GOT3 (cell line): ENCODE measurements at places on chromosomes 12 and 14.

- DNase-seq, result no peak
Measured at GRCh38 chr12:96064271-96064670, 28.9 kb upstream of the LTA4H start.

DNA sequence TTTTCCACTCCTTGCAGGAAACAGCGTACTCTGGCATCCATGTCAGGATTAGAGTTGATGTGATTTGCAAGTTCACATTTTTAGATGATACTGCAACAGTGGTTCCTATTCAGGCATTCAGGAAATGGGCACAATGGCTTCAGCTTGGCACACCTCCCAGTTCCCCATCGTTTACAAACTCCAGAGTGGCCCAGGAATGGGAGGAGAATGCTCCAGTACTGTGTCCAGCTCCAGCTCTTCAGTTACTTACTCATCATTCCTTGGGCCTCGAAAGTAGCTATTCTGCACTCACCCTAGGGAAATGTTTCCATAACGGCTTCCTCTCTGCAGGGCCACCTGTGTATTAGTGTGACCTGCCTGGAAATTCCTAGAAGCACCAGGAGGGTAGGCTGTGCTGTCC is 239.7 kb upstream of the RGS6 start:
- DNase-seq, result no peak

DNA sequence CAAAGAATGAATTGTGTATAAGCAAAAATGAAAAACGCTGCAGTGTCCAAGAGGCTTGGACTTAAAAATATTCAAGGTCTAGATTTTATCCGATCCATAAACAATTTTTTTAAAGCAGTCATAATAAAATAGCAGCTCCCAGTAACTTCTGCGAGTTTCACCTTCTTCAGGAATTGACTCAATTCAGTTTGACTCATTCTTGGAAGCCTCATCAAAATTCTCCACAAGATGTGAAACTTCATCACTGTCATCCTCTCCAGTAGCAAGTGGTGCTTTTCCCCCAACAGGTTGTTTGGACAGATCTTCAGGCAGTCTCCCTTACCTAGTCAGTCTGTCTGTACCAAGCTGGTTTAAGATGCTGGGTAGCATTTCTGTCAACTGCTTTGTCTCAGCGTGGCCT is 93.5 kb upstream of the FOXG1 start:
- no peak for DNase-seq

- no peak for DNase-seq
Measured at GRCh38 chr12:120485961-120486881, 9.7 kb upstream of the DYNLL1 start.

DNA sequence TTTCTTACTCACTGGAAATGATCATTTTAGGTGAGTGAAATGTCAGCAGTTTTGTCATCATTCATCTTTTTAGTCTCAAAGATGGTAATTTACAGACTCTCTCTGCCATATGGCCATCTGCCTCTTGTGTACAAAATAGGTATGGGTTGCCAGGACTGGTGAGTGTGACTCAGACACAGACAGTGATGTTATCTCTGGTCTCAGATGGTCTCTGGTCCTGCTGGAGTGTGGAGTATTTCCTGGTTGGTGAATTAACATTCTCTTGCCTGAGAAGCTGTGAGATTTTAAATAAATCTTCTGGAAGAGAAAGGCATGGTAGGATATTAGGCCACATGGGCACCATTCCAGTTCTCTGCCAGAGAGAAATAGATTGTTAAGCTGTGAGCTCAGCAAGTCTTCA is 207.0 kb downstream of the ATP23 start:
- no peak for DNase-seq

DNA sequence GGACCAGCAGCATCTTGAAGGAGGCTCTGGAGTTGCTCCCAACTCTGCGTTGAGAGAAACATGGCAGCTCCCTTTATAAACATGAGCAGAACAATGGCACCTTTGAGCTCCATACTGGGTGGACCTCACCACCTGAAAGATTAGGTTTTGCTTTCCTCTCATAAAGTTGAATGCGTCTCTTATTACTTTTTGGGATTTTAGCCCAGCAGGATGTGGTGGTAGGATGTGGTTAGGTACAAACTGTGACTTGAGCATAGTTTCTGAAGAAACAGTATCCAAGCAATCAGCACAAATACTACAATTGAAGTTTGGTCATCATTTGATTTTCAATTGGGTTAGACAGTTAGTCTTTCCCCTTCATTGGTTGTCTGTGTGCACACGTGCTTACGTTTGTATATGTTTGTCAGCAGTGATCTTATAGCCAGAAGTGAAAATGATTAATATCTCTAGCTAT is at the start of gene PRR4:
TSS of gene PRR4 (minus strand) at position 51 of the 454 bp plus-strand sequence. CDS start at position 13, 38 bp downstream.
- DNase-seq, result no peak

- DNase-seq, result no peak
Measured at GRCh38 chr14:60245380-60246177, 3.4 kb upstream of the PPM1A start.

- peak; percentile 62 for DNase-seq
Measured at GRCh38 chr12:127284870-127285431, 982.0 kb upstream of the TMEM132C start.

DNA sequence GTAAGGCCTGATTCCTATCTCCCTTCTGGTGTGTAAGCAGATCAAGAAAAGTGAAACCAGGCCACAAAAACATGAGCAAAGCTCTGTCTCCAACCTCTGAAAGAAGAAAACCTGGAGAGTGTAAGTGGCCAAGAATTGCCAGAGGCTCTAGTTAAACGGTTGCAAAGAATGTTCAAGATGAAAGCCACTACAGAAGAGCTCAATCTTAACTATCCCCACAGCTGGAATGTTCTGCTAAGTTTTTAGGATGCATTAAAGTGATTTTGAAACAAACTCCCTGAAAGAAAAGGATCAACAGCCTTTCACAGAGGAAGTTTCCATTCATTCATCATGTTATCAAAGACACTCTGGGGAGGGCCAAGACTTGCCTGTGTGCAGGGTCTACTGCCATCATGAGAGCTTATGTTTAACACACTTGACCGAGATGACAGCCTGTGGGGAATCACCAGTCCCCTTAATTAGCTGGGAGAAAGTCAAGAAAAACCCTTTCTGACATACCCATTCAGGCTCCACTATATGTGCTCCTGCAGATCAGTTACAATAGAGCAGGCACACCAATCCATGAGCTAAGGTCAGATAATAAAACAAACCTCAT is 128.0 kb upstream of the OVCH1 start:
- no peak for DNase-seq

- DNase-seq, result no peak
Measured at GRCh38 chr12:4506870-4507269, 31.8 kb upstream of the RAD51AP1 start.

DNA sequence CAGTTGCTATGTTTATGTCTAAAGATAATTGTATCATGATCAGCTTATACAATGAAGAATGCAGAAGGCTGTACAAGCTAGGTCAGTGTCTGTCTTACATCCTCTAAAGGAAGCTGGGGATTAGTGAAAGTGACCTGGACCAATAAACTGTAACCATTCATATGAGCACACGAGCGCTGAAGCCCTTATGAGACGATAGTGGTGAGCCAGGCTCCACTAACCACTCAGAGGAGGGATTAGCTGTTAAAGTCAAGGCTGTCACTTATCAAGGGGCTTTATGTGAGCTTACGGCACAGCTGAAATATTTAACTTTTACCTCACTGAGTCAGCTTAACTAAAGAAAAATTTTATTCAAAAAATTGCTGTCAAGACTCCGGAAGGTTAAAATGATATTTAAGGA is 30.3 kb downstream of the NDUFA12 start:
- no peak for DNase-seq

GRCh38 chr14:87878959-87879358 is 114.0 kb downstream of the GALC start:
- DNase-seq, result no peak

GRCh38 chr14:93811020-93811419 is 22.7 kb upstream of the PRIMA1 start:
- no peak for DNase-seq

- no peak for DNase-seq
Measured at GRCh38 chr12:1839956-1840951, 19.9 kb downstream of the LRTM2 start.

DNA sequence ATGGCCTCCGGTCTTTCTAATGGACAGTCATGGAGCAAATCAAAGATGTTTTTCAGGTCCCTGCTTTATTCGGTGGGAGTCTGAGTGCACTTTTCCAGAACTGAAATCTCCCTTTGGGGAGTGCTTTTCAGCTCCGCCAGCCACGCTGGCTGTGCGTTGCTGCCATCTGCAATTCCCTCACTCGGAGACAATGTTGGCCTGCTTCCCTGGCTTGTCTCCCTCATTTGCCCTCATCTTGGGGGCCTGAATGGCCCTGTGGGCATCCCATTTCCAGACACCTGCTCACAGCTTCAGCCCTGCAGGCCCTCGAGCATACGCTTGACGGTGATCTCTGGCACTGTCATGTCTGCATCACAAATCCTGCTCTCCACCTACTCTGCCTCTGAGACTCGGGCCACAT is 103.8 kb downstream of the CCDC92 start:
- no peak for DNase-seq

- no peak for DNase-seq
Measured at GRCh38 chr12:50742776-50743175, 21.1 kb upstream of the ATF1 start.

DNA sequence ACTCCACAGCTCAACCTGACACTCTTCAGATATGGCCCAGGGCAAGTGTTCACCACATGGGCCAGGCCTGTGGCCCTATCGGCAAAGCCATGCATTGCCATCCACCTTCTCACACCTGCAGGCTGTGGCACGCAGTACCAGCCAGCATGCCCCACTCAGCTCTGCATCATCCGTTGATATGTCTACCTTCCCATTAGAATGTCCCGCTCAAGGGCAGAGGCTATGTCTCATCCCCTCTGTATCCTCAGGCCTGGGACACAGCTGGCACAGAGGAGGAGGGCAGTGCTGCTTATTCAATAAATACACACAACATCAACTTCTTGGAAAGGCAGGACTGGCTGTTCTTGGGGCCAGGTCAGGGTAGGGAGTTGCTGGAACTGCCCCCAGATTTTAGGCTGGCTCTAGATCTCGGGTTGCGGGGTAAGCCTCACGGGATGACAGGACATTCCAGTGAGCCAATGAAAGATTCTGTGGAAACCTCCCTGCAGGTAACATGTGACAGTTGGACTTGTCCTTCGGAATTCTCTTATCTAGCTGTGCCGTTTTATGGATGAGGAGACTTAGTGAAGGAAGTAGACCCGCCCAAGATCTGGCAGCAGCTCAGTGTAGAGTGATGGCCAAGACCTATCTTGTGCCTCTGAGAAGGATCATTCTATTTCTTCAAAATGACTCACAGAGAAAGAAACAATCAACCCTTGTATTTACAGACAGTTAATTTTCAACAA is 25.6 kb downstream of the SYNE3 start:
- DNase-seq, result no peak

DNA sequence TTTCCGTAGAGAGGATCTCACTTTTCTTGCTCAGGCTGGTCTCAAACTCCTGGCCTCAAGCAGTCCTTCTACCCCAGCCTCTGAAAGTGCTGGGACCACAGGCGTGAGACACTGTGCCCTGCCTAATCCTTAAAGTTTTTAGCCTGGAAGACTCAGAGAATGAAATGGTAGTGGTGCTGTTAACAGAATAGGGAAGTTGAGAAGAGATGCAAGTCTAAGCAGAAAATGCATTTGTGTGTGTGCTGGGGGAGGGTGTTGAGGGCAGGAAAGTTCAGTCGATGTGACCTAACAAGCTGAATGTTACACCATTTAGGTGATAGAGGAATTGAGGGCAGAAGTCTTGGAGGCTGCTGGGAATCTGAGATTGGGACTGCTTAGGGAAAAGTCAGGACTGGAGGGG is 6.9 kb upstream of the TUBA1A start:
- no peak for DNase-seq

- DNase-seq, result no peak
Measured at GRCh38 chr12:60308366-60308991, 712.6 kb downstream of the SLC16A7 start.

GRCh38 chr12:19967001-19967400 is 401.3 kb upstream of the PDE3A start:
- DNase-seq, result no peak

GRCh38 chr12:120211904-120212283 is 11.0 kb upstream of the RPLP0 start:
- no peak for DNase-seq

DNA sequence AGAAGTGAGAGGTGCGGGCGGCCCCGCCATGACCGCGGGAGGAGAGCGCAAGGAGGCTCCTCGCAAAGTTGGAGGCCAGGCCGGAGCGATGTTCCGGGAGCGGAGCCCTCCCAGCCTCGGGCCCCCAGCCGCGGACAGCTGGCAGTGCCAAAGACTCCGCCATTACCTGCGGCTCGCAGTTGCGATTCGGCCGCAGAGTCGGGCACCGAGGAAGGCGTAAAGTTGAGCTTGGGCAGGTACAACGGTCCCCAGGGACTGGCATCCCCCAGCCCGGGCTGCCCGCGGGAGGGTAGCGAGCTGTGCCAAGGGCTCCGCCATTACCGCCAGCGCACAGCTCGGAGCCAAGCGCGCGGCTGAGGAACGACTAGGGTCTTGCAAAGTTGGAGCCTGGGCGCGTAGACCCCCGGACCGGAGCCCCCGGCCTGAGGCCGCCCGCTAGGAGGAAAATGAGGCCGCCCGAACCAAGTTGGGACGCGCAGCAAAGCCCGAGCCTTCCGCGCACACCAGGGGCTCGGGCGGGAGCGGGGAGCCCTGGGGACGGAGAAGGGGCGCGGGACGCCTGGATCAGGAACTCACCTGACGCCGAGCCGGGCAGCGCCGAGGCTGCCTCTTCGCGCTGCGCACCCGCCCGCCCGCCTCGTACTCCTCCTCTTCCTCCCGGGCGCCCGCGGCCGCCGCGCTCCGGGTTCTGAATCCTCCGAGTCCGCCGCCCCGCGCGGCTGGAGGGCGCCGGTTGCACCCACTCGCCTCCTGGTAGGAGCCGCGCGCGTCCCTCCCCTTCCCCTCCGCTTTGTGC is 677 bp downstream of the NOS1 start:
- DNase-seq, result no peak

DNA sequence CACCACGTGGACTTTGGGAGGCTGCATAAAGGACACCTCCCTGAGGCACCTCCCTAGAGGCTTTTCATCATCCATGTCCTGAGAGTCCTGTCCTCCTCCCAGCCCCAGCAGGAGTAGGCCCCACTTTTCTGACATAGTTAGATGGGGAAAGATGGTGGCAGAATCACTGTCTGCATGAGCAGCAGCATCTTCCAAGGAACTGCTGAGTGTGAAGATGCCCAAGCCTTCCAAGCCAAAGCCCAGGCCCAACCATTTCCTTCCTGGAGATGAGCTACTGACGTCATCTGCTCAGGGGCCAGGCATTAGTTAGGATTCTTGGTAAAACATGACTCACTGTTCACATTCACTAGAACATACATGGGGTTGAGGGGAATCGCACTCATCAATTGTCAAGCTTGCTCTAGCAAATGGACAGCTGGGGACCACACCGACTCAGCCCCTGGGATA is 37.3 kb downstream of the VDR start:
- DNase-seq, result no peak

GRCh38 chr12:4215229-4216186 is 58.1 kb upstream of the CCND2 start:
- DNase-seq, result no peak

DNA sequence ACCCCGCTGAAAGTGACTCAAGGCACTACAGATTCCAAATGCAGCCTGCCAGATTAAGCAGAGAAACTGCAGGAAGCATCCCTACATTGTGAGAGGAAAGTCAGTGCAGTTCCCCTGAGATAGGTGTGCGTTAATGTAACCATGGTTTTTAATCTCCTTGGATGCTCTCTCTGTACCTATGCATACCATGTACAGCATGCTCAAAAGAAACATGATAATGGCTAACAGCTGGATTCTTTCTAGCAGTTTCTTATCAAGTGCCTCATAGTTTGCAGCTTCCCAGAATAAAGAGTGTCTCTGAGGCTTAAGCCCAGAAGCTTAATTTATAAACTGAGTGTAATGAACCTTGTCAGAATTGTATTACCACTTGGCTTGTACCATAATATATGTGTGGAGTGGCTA is 17.1 kb upstream of the MDM1 start:
- DNase-seq, result no peak

GRCh38 chr12:130162745-130163460 is 639 bp downstream of the FZD10 start:
- no peak for DNase-seq
